ENCODE measurements at places on chromosomes 5 and 9.

DNA sequence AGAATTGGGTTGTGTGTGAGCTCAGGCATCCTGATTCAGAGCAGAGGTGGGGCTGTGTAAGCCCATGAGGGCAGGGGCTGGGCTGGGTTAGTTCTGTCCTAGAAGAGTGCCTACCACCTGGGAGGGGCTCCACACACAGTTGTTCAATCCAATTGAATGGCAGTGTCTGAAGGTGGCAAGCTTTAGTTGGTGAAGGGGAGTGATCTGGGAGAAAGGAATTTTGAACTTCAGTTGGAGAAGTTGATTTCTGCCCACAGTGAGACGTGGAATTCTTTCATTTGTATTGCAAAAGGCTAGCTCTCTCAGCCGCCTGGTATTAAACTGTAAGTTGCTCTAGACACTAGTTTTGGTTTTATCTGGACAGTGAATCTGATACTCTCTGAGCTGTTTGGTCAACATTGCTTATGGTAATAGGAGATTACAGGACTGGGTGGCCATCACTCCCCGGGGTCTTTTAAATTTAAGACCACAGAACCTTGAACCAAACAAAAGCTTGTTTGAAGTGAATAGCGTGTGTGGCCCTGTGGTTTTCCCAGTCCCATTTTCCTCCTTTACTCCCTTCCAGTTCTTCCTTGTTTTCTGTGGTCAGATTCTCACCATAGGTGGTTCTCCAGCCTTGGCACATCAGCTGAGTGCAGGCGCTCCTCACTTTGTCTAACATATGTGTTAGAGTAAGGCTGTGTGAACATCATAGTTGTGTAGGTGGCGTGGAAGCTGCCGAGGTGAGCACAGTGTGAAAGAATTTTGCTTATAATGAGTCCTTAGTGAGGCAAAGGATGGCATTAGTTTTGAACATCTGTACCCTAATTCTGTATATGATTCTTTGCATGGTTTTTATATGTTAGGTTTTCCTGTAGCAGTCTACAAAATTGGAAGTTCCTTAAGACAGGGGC, 78.0 kb downstream of the ARHGAP26 start:
- no peak for DNase-seq

DNA sequence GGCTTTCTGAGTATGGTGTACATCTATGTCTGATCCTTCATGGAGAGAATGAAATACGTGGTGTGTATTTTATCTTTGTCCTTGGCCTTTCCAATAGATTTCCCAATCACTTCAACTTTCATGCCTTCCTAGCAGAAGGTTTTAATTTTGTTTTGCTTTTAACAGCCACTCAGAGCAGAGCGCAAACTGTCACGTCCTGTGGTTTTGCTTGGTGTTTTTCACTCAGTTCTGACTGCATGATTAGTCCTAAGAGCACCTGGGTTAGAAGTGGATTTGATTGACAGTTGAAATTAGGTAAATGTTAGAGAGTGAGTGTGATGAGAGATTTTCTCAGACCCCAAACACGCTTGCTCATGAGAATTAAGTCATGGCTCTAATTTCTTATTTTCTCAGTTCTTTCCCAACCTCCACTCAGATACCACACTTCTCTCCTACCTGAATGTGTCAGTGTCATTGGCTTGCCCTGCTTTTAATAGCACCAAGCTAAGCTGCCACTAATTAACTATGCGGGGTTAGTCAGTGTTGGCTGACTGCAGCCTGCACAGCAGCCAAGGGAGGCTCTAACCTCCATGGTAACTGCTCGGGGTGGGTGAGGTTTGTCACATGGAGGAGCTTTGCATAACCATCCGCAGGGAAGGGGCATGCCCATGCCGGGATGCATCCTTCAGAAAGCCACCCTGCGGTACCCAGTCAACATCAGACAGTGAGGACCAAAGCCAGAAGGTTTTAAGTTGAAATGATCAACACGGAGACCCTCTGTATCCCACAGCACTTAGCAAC, 173.4 kb downstream of the NR3C1 start:
- no peak for DNase-seq

GRCh38 chr9:94980947-94981722, 254.6 kb downstream of the AOPEP start:
- DNase-seq = no peak

- no peak for DNase-seq
Observed at GRCh38 chr9:63859475-63860215, 1425.4 kb downstream of the FOXD4L5 start.

DNA sequence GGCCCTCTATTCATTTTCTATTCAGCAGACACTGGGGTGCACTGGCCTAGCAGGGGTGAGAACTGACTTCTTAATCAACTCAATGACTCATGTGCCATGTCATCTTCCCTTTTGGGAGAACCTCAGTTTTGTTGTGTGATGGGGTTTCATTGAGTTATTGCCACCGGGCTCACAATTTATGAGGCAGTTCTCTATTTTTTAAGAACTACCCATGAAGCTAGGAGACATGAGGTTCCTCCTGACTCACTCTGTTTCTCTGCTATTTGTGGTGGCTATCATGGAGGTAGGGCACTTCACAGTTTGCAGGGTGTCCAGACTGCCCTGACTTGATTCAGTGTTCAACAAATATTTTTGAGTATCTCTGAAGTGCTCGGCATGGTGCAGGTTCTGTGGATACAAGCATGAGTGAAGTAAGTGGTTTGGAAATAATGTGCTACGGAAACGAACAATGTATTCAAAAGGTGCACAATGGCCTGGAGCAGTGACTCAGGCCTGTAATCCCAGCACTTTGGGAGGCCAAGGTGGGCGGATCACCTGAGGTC, 39.3 kb downstream of the SPARC start:
- no peak for DNase-seq

- no peak for DNase-seq
Observed at GRCh38 chr9:134399435-134400056, 73.3 kb downstream of the RXRA start.

DNA sequence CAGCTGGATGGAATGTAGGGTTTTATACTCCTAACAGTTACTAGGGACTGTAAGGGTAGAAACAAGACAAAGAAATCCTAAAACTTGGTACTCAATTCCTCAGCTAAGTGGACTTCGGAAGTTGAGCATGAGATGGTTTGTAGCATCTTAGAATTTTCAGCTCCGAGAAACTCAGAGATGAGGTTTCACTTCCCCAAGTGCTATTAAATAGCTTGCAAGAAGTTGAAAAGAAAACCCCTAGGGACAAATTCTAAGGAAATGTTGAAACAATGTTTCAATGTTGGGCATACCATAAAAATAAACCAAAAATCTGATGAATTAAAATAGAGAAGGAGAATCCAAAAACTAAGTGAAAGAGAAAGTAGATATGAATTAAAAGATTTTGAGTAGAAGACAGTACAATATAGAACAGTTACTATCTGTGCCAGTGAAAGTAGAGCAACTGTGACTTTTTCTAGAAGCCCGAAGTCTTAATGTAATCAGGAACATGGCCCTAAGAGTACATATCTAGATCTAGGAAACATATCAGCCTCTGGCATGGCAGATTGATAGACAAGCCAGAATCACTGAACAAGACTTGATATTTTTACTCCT, 308.6 kb upstream of the RGMB start:
- no peak for DNase-seq

DNA sequence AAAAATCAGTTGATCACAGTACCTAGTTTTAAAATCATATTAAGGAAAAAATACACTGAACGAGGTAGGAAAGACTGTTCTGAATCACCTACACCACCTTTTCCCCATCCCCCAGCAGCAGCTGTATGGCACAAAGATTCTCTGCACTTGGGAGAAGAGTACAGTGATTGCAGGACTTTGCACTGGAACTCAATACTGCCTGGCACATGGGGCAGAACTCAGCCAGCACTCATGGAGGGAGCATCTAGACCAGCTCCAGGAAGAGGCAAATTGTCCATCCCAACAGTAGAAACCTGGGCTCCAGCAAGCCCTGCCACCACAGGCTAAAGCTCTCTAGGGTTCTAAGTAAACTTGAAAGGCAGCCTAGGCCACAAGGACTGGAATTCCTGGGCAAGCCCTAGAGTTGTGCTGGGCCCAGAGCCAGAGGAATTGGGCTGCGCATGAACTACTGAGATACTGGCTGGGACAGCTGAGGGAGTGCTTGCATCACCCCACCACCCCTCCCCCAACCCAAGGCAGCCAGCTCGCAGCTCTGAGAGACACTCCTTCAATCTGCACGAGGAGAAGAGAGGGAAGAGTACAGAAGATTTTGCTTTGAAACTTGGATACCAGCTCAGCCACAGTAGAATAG, 654.4 kb upstream of the CDH6 start:
- DNase-seq = no peak

DNA sequence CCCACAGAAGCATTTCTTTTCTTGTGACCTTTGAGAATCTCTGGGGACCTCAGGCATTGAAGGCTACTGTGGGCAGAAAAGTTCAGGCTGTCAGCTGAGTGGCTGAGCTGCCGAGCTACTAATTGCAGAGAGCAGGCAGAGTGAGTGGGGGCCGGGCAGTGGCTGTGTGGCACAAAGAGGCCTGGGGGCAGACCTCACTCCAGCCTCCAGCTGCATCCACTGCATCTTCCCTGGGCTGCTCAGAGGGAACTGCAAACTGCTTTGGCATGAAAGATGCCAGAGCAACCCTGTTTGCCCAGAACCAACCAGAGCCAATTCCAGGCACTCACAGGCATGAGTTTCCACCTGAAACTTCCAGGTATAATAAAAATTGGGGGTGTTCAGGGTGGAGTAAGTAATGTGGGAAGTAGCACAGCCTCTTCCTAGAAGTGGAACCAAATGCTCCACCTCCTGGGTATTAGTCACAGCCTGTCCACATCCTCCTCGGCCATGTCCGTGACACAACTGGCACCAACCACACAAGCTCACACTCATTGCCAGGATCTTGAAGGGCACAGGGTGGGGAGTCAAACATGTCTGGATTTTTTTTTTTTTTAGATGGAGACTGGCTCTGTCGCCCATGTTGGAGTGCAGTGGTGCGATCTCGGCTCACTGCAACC, 548.9 kb downstream of the BNC2 start:
- DNase-seq = no peak

- DNase-seq = no peak
Observed at GRCh38 chr5:41918105-41918504, 7.0 kb upstream of the FBXO4 start.

- DNase-seq = no peak
Observed at GRCh38 chr9:130467316-130467715, 22.6 kb downstream of the ASS1 start.

DNA sequence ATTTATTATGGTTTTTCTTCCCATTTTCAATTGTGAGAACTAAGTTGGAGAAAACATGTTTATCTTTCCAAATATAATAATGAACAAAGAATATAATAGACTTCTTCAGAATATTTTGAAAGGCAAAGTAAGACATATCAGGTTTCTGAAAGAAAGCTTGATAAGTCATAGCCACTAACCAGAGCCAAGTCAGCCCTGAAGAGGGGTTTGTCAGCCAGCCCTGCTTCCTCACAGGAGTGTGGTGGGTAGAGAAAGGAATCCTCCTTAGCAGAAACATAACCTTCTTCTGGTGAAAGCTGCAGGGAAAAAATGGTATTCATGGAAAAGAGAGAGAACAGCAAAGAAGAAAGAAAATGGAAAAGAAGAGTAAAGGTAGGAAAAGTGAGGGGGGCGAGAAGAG, 93.4 kb downstream of the MPDZ start:
- no peak for DNase-seq

- DNase-seq = no peak
Observed at GRCh38 chr9:99513441-99514112, 291.5 kb downstream of the SEC61B start.

GRCh38 chr5:14465116-14465515, 116.5 kb upstream of the OTULINL start:
- DNase-seq = no peak

DNA sequence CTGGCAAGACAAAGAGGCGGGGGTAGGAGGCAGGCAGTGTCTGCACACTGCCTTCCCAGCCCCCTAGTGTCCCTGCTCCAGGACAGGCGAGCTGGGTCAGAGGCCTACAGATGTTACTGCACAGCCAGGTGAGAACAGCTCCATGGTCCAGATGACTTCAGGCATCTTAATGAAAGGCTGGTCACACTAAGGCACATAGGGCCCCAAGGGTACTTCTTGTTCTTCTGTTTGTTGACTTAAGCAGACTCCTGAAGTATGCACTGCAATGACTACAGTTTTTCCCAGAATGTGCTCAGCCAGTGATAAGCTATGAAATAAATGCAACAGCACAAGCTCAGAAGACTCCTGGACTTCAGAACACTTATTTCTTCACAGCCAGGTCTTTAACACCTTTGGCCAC, 27.4 kb downstream of the ATPSCKMT start:
- DNase-seq = no peak

GRCh38 chr9:120289990-120290975, 289.7 kb downstream of the CDK5RAP2 start:
- DNase-seq = no peak

GRCh38 chr5:1315709-1316587, 21.1 kb upstream of the TERT start:
- no peak for DNase-seq

GRCh38 chr5:138369706-138370105, 17.2 kb downstream of the KDM3B start:
- DNase-seq = no peak
